Sciatic nerve (tissue), 2 donors: ENCODE measurements at places on chromosomes 13 and 19.

- DNase-seq = no peak
Measured at GRCh38 chr13:74128156-74128767, 5.9 kb downstream of the KLF12 start.

DNA sequence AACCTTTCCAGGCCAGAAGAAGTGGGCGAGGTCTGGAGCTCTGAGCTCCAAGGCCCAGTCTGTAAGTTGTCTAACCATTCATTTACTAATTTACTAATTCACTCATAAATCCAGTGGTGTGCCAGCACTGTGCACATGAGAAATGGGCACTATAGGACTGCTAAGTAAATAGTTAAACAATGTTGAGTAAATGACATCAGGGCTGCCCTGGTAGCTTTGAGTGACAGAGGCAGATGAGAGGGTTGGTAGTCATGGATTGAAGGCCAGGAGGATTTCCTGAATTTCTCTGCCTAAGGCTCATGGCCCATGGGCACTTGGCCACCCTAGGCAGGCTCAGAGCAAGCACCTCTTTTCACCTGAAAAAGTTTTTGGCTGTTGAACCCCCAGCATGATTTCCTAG lies 216.9 kb upstream of the RXFP2 start:
- DNase-seq = no peak

DNA sequence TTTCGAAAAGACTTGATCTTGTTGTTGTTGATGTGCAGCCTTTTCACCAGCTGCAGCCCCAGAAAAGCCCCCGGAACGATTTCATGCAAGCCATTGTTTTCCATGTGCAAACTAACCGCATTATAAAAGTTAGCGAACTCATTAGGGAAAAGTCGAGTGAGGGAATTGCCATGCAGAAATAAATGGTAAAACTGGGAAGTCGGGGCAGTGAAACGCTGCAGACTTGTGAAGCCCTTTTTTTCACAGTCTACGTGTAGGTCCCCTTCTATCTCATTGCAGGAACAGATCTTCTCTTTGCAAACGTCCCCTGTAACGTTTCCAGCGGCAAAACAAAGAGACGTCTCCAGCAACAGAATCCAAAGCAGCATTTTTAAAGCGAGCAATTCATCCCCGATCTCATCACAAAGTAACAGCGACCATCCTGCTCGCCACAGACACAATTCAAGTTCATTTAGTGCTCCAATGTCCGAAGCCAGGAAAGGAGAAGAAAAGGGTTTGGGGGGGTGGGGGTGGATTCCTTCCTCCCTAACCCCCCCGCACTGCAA lies 1.1 kb downstream of the SLITRK1 start:
- no peak for DNase-seq

DNA sequence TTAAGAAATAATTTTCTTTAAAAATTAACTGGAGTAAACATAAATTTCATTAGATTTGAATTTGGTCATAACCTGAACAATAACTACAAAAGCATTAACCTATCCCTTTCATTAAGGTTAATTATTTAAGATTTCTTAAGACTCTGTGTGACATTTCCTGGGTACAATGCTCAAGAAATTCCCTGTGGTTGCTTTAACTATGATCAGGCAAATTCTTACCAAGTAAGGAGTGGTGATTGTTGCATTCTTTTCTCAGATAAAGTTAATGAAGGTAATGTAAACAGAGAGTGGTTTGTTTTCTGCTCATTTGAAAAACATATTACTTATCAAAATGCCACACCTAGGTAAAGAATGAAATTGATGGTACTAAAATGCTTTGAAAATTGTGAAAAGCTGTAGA lies 114.8 kb upstream of the MIR17HG start:
- DNase-seq = no peak

- no peak for DNase-seq
Measured at GRCh38 chr19:47581605-47582319, 8.8 kb upstream of the ZNF541 start.

GRCh38 chr13:38759390-38759789 lies 72.5 kb downstream of the FREM2 start:
- DNase-seq = no peak

- DNase-seq = no peak
Measured at GRCh38 chr19:35904311-35905068, 2.2 kb downstream of the HCST start.

- DNase-seq = no peak
Measured at GRCh38 chr13:96214824-96215445, 125.0 kb downstream of the HS6ST3 start.

GRCh38 chr13:101127741-101128353 lies 288.5 kb downstream of the NALCN start:
- no peak for DNase-seq

- no peak for DNase-seq
Measured at GRCh38 chr19:47093841-47094240, 19.7 kb downstream of the ZC3H4 start.

DNA sequence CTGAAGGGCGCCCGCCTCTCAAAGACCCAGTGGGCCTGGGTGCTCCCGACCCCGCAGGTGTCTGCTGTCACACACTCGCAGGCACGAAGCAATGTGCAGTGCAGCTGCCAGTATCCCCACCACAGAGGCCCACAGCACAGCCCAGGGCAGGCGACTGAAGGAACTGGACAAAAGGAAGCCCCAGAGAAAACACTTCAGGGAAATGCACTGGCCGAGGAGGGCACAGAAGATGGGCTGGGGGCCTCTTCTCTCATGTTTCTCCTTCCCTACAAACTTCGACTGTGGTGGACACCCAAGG lies 10.0 kb downstream of the AKAP8 start:
- no peak for DNase-seq

DNA sequence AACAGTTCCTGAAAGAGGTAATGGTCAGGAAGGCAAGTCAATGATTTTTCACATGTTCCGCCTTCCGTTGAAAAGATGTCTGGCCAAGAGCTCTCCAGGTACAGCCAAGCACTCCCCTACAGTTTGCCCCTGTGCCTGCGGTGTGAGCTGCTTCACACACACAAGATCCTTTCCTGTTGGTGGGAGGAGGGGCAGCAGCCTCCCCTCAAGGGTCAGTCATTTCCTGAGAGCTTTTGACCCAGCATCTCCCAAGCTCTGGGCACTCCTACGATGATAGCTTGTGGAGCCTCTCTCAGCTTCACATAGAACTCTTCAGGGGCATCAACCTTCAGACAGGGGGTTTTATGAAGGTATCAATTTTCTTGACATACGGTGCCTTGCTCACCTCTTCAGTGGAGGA lies 86.9 kb downstream of the DOCK9 start:
- DNase-seq = no peak

DNA sequence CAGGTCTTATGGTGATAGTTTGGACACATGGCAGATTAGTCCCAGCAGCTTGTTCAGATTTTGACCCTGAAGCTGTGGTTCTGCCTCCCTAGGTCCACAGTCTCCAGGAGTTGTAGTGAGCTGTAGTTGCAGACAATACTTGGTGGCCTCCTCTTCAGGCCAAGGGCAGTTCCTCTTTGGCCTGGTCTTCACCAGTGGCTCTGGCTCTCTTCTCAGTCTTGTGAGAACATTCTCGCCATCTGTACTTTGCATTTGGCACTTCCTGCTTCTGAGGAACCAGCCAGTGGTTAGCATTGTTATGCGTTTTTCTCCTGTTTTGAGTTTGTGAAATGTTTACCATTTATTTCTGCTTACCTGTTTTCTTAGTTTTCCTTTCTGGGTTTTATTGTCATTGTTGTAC lies 40.7 kb downstream of the PCCA start:
- DNase-seq = no peak

- no peak for DNase-seq
Measured at GRCh38 chr13:30453727-30454126, 12.0 kb downstream of the HMGB1 start.

- no peak for DNase-seq
Measured at GRCh38 chr19:20171285-20171684, 4.3 kb downstream of the ZNF486 start.

DNA sequence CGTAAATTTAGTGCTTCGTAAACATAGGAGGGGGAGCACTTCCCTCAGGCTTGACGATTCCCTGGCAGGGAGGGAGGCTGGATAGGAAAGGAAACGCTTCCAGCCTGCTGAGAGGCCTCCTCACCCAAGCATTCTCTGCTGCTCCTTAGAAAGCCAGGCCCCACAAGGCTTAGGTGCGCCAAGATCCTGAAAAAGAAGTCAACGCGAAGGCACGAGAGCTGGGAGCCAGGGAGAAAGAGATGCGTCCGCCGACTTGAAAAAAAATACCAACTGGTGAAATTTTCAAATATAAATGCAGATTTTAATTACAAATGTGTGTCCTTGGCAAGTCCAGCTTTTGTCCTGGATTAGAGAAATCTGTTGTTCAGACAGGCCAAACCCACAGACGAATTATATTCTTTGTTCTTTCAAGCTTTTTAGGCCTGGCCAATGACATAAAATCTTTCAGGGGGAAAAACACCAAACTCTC lies 64.0 kb downstream of the ALOX5AP start:
- DNase-seq = no peak

GRCh38 chr13:60463787-60464186 lies 66.8 kb downstream of the TDRD3 start:
- no peak for DNase-seq

GRCh38 chr13:79194727-79195126 lies 211.3 kb downstream of the RBM26 start:
- DNase-seq = no peak

DNA sequence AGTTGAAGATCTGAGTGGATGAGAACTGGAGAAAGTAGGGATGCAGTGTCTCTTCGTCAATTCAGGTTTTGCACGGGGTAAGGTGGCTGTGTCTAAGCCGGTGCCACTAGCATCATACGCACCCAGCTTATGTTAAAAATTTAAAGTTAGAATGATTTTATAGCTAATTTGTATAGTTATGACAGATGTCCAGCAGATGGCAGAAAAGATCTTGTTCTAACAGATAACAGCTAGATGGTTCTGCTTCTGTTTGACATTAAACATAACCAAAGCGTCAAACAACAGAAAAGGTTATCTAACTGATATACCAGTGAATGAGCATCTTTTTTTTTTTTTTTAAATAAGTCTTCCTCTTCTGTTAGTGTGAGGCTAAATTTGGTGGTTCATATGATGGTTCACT lies 18.8 kb upstream of the EDDM13 start:
- no peak for DNase-seq

DNA sequence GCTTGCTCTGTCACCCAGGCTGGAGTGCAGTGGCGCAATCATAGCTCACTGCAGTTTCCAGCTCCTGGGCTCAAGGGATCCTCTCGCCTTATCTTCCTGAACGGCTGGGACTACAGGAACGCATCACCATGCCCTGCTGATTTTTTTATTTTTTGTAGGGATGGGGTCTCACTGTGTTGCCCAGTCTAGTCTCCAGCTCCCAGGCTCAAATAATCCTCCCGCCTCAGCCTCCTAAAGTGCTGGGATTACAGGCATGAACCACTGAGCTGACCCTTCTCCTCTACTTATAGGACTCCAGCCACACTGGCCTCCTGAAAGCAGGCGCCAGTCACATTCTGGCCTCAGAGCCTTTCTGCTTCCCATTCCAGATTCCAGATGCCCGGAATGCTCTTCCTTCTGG lies 10.5 kb downstream of the DACT3 start:
- no peak for DNase-seq

DNA sequence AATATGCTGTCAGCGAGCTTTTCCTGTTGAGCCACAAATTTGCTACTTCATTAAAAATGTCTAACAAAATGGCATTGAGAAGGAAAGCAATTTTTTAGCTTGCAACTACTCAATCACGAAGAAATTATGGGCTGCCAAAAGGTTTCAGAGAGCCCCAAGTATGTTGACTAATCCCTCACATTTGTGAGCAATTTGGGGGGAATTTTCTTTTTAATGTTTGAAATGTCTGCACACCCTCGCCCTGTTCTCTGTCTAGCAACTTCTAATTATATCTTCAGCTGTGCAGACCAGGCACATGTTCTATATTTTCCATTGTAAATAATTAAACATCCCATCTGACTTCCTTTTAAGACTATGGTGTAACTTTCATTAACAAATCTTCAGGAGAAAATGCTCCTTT lies 192.9 kb downstream of the DCT start:
- DNase-seq = no peak

GRCh38 chr19:39200803-39201115 lies 3.3 kb downstream of the SYCN start:
- DNase-seq = no peak

DNA sequence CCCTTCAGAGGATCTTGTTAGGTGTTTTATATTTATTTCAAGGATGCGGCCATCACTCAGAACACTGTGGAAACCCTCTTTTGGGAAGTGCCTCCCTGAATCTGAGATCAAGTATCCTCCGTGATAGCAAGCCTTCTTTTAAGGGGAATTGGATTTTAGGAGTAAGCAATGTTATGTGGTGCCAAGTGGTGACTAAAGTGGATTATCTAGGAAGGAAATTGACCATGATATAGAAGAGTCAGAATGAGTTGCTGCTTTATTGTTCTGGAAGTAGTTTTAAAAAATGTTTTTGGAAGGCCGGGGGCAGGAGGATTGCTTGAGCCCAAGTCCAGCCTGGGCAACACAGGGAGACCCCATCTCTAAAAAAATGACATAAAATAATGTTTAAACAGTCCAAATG lies 6.7 kb downstream of the ERCC5 start:
- no peak for DNase-seq

GRCh38 chr13:94196413-94196812 lies 283.1 kb downstream of the DCT start:
- DNase-seq = no peak

DNA sequence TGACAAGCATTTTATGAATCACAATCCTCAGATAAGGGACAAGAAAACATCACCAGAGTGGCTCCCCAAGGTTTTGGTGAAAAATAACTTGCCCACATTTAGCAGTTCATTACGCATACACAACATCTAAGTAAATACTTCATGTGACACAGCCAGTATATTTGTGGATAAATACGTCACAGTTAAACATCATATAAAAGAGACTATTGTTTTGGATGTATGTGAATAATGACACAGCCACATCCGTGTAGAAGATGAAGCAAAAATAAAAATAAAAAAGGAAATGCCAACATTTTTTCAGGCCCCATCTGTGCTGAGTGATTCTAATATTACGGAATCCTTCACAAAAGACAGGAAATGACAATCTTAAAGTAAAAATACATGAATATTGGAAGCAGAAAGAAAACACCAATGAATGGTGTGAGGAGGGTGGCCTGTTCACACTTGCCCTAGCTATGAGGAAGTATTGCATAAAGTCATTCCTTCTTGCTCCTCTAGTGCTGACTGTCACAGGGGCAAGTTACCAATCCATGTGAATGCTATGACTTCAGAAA lies 457.1 kb downstream of the KLF12 start:
- no peak for DNase-seq

GRCh38 chr19:15974856-15975255 lies 26.0 kb downstream of the OR10H4 start:
- no peak for DNase-seq

- no peak for DNase-seq
Measured at GRCh38 chr13:70623239-70623638, 515.0 kb upstream of the KLHL1 start.
